ENCODE measurements at places on chromosomes 2 and 18. TPM values are rescaled to one million over a fixed set of nuclear protein-coding genes. Genes with fewer than 3 reads are reported as not detected.

ABCG5 gene
- not detected for total RNA-seq

CGREF1 gene
- total RNA-seq = 6.9 TPM

LPIN2 gene
- 16.0 TPM for total RNA-seq

SPRED2 gene
- total RNA-seq = 35.9 TPM

CASP8 gene
- total RNA-seq = 32.7 TPM

LIMS4 gene
- total RNA-seq = 0.85 TPM

ATP6V1C2 gene
- 0.15 TPM for total RNA-seq

PROKR1 gene
- not detected for total RNA-seq

AGXT gene
- not detected for total RNA-seq

GNAL gene
- total RNA-seq = 5.8 TPM

RANBP2 gene
- 18.3 TPM for total RNA-seq

CDH20 gene
- not detected for total RNA-seq

IL1F10 gene
- total RNA-seq = not detected

SERPINB12 gene
- not detected for total RNA-seq

DSG4 gene
- total RNA-seq = not detected

Measured in A549 treated with Hydrocortisone at 1 μM for 4 hours (cell line).